Frontal cortex (tissue), 4 donors: ENCODE measurements at places on chromosomes 1 and 21.

GRCh38 chr21:43786807-43787440 is 2.5 kb upstream of the RRP1 start:
- DNase-seq = no peak

GRCh38 chr1:34371829-34372532 is 195.3 kb downstream of the C1orf94 start:
- DNase-seq = no peak

DNA sequence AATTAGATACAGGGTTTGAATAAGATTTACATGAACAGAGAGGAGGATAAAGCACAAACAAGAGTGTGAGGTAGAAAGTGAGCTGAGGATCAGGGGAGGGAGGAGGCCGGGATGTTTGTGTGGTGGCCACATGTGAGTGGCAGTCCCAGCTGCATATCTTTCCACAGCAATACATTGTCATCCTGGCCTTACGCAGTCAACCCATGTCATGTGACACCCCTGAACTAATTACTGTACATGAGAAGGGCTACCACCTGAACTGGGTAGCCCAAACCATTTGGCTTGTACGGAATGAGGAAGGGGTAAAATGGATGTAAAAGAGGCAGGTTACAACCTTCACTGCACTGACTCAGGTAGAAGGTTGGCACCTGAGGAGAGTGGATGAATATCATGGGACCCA is 4.2 kb downstream of the SLAMF7 start:
- DNase-seq = no peak

DNA sequence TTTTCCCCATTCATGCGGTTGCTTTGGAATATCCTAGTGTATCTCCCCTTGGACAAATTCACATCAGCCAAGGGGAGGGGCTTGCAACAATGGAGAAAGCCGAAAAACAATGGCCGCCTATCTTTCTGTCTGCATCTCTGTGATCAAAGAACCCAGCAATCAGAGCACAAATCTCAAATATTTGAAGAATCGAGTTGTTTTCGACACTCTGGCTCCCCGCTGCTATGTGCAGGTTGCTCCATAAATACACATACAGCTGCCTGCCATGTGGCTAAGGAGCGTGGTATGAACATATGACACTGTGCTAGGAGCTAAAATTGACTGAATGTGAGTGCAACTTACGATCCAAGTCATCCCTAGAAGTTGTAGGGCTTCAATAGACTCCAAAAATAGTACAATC is 8.5 kb downstream of the CFHR4 start:
- no peak for DNase-seq

DNA sequence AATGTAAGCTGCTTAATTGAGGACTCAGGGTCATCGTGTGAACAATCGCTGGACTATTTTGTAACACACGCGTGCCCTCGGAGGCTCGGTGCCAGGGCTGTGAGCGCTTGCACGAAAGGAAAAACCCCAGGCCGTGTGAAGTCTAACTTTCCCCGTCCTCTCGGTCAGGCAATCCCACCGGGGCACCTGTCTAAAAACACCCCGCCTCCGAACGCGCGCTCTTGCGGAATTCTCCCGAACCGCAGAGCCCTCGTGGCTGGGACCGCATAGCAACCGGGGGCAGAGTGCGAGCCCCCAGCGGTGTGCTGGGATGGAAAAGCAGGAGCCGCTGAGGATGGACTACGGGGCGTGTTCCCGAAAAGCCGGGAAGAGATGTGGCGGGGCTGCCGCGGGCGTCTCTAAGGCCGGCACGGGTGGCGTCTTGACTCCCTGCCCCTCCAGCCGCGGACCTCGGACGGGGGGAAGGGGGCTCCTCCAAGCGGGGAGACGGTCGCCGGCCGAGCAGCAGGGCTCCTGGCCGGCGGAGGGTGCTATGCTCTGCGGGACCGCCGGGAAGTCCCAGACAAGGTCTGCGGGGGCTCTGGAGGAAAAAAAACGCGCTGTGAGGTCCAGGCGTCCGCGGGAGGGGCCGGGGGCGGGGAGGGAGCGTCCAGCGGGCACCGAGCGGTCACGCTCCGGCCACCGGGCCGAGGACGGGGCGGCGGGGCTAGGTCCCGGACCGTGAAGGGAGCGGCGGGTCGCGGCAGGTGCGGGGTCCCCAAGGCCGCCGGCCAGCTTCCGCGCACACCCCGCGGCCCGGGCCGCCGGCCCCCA is 936 bp downstream of the ZBTB21 start:
- DNase-seq = no peak
